ENCODE measurements at places on chromosomes 7 and 10.

- no peak for DNase-seq
Measured at GRCh38 chr7:120799147-120799546, 58.8 kb downstream of the TSPAN12 start.

DNA sequence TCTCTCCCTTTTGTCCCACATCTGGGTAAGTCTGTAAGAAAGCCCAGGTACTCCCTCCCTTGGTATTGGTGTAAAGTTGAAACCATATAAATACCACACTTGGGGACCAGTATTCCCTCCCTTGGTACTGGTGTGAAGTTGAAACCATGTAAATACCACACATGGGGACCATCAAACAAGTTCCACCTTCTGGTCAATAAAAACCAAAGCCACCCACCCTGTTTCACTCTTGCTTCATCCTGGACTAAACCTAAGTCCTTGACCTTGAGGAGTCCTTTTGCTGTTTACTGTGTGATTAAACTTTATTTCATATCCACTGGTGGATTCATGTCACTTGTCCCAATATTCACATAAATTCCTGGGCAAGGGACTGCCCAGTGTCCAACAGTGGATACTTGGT lies 8.4 kb downstream of the P4HA1 start:
- no peak for DNase-seq

DNA sequence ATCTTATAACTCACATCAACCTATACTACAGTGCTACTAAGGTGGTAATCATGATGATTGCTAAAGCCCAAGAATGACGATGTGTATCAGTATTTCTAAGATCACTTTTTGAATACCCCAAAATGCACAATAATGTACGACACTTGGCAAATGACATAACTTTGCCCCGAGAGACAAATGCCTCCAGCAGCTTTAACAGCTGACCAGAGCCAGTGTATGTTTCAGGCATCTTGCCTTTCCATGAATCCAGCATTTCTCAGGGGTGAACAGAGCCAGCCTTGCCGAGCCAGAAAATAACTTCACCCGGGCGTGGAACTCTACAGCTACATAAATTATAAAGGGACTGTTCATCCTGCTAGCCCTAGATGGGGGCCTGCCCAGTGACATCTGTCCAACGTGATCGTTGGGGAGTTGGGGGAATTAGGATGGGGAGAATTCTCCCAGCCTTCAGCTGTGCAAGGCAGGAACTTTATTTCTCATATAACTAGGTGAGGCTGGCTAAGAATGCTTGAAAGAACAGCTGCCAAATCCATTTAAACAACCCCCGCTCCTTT lies 1.8 kb downstream of the IGFBP3 start:
- no peak for DNase-seq

GRCh38 chr7:52005613-52006012 lies 689.0 kb upstream of the COBL start:
- DNase-seq, result no peak

GRCh38 chr7:118040562-118040961 lies 143.4 kb upstream of the LSM8 start:
- no peak for DNase-seq

GRCh38 chr10:103327906-103328305 lies 23.0 kb downstream of the PCGF6 start:
- no peak for DNase-seq

- no peak for DNase-seq
Measured at GRCh38 chr10:125116652-125117310, 43.6 kb downstream of the CTBP2 start.

DNA sequence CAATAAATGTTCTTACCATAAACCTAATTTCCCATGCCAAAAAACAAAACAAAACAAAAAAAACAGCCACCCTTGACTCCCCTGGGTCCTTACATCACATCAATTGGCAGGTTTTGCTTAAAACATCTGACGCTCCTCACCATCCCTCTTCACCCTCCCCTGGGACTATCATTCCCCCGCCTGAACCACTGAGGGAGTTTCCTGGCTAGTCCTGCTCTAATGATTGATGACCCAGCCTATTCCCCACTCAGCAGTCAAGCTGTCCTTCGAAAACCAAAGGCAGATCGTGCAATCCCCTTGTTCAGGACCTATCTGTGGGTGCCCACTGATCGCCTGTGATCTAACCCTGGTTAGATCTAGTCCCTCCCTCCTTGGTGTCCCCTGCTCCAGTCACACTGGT lies 11.2 kb upstream of the FRMPD2 start:
- no peak for DNase-seq

- no peak for DNase-seq
Measured at GRCh38 chr7:92095380-92095779, 38.9 kb downstream of the CYP51A1 start.

- DNase-seq, result no peak
Measured at GRCh38 chr10:66627156-66627555, 298.7 kb upstream of the LRRTM3 start.

- no peak for DNase-seq
Measured at GRCh38 chr10:69712342-69712741, 82.3 kb downstream of the FAM241B start.
